Tongue (tissue), 3 donors: ENCODE measurements at places on chromosomes 12 and 14.
A peak's percentile ranks its signal among the peaks of the same experiment; 100 is the strongest.

GRCh38 chr14:76086636-76087035, 65.1 kb upstream of the GPATCH2L start:
- peak; percentile 90 for DNase-seq

DNA sequence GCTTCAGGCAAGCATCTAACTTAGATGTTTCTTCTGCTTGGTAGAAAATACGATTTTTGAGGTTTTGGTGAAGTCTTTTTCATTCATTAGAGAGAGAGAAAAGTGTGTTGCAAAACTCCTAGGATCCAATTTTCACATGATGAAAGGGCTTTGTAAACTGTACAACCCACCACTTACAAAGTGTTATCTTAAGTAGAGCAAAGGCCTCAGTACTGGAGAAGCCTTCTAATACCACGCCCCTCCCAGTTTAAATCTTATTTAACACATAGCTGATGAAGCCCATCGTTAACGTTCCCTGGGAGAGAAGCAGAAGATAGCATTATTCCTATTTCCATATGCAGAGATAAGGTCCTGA, 869 bp downstream of the APOLD1 start:
- no peak for DNase-seq

DNA sequence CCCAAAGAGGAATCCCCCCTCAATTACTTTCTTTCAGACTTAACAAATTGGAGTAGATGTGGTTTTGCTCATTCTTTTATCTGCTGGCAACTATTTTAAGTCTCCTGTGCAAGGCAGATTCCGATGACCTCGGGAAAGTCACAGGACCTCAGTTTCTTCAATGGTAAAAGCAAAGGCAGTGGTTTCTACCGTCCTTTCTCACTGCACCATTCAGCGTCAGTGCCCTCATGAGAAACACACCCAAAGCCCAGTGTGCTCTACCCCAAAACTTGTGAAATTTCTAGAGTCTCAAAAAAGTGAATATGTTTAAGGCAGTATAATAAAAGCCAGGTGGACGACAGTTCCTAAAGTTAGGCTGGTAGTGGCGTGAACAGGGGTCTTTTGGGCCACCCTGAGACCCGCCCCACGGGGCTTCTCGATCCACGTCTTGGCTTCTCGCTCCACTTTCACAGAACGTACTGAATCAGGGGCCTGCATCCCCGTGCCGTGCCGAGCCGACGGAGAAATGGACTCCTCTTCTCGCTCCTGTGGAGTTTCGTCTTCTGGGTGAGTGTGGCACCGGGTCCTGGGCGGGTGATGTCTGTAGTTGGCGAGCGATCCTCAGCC, 1.3 kb upstream of the ARHGAP5 start:
- DNase-seq, result no peak

- no peak for DNase-seq
These were observed 110.2 kb upstream of the NAP1L1 start for GRCh38 chr12:76194724-76195123.

DNA sequence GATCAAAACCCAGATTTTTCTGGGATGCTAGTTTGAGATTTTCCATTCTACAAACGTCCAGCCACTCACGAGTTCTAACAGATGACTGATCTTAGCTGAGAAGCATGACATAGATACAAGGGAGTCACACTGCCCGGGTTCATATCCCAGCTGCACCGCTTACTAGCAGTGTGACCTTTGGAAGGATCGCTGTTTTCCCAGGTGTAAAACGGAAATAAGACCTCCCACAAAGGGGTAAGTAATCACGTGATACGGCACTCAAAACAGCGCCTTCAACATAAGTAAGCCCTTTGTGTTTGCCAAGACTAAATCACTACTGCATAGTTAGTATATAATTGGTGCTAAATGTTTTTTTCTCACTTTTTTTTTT, 624 bp upstream of the PWP1 start:
- DNase-seq, result peak; percentile 50

DNA sequence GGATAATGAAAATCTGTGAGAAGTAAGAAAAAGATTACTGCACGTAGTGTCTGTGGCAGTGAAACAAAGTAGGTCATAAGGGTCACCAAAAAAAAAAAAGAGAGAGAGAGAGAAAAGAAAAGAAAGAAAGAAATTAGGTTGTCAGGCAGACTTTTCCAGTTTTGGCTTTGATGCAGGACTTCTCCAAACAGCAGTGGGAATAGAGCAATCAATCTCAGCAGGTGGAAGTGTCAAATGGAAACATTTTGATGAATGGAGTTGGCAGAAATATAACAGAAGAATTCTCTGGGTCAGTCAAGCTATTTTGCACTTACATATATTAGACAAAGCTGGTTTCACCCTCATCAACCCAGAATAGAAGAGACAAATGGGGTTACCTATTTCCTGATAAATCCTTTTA, 745.8 kb downstream of the SLC6A15 start:
- no peak for DNase-seq

- peak; percentile 30 for DNase-seq
These were observed 858 bp upstream of the FRMD6 start for GRCh38 chr14:51650716-51651387.

GRCh38 chr12:26133521-26133920, 8.7 kb upstream of the BHLHE41 start:
- DNase-seq, result peak; percentile 84

GRCh38 chr14:87896393-87897380, 96.3 kb downstream of the GALC start:
- peak; percentile 87 for DNase-seq

DNA sequence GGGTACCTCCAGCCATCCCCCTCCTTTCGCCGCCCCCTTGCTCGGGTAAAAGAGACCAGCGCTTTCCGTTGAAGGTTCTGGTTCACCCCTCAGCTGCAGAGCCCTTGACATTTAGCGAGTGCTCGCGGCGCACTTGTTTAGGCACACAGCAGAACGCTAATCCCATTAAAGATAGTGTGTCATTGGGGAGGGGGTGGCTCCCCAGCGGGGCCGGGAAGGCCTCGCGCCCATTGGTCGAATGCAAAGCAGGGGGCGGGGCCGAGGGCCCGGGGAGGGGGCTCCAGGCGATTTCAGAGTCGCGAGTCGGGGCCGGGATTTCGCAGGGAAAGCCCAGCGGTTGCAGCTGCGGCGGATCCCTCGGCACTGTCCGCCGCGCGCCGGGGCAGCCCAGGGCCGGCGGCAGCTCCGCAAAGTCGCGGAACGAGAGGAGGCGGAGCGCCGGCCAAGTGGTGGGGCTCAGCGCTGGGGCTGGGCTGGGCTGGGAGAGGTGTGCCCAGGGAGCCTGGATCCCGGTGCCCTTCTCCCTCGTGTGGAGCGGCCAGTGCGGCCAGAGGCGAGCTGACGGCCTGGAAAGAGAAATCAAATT, 122.9 kb downstream of the TSPAN9 start:
- DNase-seq, result peak; percentile 95

DNA sequence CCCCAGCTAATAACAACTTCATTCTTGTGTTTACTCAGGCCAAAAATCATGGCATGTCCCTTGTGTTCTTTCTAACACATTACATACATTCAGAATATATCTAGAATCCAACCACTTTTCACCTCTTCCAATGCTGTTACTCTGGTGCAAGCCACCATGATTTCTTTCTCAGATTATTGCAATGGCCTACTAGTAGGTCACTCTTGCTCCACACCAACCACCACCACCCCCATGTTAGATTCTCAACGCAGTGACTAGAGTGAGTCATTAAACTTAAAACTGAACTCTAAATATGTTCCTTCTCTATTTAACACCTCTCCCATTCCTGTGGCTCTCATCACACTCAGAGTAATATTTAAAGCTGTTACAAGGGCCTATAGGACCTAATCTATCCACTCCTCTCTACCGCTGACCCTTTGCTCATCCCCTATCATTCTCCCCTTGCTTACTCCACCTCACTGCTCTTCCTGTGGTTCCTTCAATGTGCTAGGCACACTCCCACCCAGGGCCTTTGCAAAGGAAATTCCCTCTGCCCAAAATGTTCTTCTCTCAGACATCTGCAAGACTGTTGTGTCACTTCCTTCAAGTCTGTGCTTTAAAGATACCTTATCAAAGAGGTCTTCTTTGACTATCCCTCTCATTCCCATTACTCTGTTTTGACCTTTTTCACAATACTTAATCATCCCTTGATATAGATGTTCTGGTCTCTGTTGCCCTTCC, 6.6 kb downstream of the RTN1 start:
- DNase-seq, result no peak

GRCh38 chr12:104230304-104231095, 14.9 kb downstream of the TXNRD1 start:
- no peak for DNase-seq

DNA sequence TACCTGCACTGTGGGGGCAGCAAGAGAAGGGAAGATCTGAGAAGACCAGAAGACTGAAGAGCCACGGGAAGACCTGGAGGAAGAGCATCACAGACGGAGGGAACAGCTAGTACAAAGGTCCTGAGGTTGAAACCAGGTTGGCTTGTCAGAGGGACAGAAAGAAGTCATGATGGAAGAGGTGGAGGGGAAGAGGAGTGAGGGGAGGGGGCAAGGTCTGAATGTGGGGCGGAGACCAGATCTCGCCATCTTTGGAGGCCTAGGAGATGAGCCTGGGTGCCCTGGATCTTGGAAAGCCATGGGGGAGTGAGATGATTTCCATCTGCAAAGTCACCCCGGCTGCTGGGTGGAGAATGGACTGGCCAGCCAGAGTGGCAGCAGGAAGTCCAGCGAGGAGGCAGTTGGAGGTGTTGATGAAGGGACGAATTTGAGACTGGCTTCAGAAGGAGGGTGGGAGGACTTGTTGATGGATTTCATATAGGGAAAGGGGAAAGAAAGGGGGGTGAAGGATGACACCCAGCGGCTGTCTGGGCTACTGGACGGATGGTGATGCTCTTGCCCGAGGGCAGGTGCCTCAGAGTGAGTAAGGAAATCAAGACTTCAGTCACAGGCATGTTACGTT, 14.6 kb upstream of the UBC start:
- DNase-seq, result no peak

- DNase-seq, result no peak
These were observed 59.4 kb downstream of the ADIPOR2 start for GRCh38 chr12:1750300-1750699.

- DNase-seq, result no peak
These were observed 143.0 kb downstream of the EMP1 start for GRCh38 chr12:13339538-13339937.

GRCh38 chr14:75711796-75712211, 50.8 kb downstream of the TTLL5 start:
- DNase-seq, result peak; percentile 96
